Daoy (cell line): ENCODE measurements at places on chromosomes 5 and 9. TPM values are rescaled to one million over a fixed set of nuclear protein-coding genes. Genes with fewer than 3 reads are reported as not detected.
A peak's percentile ranks its signal among the peaks of the same experiment; 100 is the strongest.

MEIKIN gene
- not detected in 2 replicates for total RNA-seq

ALDH1A1 gene
- total RNA-seq: not detected in 2 replicates

IL4 gene
- not detected in 2 replicates for total RNA-seq

LVRN gene
- total RNA-seq: 0.06 TPM in 1 of 2 replicates, not detected in the other

CAVIN4 gene
- total RNA-seq: 2.2 and 3.5 TPM in 2 replicates

RGS7BP gene
- 0.09 TPM in 1 of 2 replicates, not detected in the other for total RNA-seq

GDF9 gene
- 0.17 TPM in 1 of 2 replicates, not detected in the other for total RNA-seq

ZNF454 gene
- total RNA-seq: 1.0 and 2.6 TPM in 2 replicates

CDH10 gene
- not detected in 2 replicates for total RNA-seq

UGT3A2 gene
- total RNA-seq: 1.3 TPM in 1 of 2 replicates, not detected in the other

PCDHB5 gene
- total RNA-seq: 20.6 and 21.7 TPM in 2 replicates

DNA sequence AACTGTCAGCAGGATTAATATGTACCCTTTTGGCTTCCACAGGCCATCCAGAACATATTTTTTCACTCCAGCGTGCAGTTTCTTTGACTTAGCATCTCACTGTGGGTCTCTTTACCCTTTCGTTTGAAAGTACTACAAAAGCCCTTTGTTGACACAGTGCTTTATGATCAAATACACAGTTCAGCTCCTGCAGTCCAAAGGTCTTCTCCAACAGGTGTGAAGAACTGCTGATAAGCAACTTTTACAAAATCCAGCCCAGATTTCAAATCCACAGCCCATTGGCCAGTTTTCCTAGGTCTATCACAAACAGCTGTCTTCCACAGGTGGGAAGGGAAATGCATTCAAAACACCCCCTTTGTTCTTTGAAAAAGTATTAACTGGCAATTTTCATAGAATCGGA, 54.8 kb downstream of the MYO10 start:
- no peak for DNase-seq

- DNase-seq: no peak
Observed at GRCh38 chr5:78756858-78757257, 108.3 kb upstream of the LHFPL2 start.

DNA sequence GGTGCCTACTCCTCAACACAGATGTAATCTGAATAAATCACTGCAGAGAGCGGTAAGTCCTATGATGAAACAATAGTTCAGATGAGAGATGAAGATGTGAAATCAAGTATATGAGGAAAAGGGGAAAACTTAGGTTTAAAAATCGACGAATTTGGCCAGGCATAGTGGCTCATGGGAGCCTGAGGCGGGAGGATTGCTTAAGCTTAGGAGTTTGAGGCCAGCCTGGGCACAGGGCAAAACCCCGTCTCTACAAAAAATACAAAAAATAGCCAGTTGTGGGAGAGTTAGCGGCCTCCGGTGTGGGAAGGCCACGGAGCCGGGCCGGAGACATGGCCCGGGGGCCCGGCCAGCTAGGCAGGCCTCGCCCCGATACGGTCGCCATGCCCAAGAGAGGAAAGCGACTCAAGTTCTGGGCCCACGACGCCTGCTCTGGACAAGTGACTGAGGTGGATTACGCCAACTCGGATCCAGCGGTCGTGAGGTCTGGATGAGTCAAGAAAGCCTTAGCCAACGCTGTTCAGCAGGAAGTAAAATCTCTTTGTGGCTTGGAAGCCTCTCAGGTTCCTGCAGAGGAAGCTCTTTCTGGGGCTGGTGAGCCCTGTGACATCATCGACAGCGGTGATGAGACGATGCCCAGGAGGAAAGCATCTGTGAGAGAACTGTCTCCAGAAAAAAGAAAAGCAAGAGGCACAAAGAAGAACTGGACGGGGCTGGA, 62.8 kb upstream of the SUB1 start:
- peak; percentile 89 for DNase-seq

DNA sequence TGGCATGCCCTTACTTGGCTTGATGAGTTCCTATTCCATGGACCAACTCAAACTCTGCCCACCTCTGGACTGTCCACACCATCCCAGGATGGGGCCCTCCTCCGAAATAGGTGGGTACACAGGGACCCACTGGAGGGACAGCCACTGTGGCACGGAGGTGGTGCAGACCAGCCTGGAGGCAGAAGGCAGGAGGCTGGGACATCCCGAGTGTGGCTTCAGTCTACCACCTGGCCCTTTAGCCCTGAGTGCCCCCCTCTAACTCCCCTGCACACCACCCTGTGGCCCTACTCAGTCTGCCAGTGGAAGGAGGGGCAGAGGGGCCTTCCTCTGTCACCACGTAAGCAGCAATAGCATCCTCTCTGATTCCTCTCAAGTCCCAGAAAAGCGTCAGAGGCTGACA, 3.7 kb downstream of the IL3 start:
- peak; percentile 2 for DNase-seq

- DNase-seq: no peak
Observed at GRCh38 chr9:137638680-137639079, 19.9 kb downstream of the EHMT1 start.

- DNase-seq: no peak
Observed at GRCh38 chr9:21972361-21972760, 21.8 kb downstream of the CDKN2A start.

DNA sequence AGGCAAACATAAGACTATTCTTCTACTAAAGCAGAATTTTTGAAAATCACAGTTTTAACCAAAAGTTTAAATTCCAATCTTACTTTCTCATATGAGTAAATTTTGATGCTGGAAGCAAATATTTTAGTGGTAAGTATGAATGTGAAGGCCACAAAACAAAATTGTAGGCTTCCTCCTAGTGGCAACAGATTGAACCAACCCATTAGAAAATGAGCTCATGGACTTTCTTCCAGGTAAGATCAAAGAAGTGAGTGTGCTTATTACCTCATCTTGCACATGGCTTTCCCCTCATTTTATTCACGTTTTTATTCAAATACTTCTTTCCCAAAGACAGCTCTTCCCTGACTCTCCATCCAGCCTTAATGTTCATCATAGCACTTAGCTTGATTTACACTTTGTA, 16.5 kb upstream of the RLN2 start:
- no peak for DNase-seq

GRCh38 chr5:137453483-137454080, 45.5 kb downstream of the SPOCK1 start:
- peak; percentile 40 for DNase-seq

DNA sequence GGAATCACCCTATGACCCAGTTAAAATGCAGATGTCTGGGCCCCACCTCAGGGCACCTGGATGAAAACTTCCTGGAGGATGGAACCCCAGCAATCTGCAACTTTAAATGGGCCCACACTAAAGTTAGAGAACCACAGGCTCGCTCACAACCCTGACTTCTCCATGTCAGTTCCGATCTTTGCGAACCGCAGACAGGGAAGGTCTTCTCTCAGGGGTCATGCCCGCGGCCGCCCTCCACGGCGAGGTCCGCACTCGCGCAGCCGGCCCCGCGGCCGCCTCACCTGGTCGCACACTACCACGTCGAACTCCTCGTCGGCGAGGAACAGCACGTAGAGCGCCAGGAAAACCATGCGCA, 499 bp downstream of the ALG2 start:
- no peak for DNase-seq

DNA sequence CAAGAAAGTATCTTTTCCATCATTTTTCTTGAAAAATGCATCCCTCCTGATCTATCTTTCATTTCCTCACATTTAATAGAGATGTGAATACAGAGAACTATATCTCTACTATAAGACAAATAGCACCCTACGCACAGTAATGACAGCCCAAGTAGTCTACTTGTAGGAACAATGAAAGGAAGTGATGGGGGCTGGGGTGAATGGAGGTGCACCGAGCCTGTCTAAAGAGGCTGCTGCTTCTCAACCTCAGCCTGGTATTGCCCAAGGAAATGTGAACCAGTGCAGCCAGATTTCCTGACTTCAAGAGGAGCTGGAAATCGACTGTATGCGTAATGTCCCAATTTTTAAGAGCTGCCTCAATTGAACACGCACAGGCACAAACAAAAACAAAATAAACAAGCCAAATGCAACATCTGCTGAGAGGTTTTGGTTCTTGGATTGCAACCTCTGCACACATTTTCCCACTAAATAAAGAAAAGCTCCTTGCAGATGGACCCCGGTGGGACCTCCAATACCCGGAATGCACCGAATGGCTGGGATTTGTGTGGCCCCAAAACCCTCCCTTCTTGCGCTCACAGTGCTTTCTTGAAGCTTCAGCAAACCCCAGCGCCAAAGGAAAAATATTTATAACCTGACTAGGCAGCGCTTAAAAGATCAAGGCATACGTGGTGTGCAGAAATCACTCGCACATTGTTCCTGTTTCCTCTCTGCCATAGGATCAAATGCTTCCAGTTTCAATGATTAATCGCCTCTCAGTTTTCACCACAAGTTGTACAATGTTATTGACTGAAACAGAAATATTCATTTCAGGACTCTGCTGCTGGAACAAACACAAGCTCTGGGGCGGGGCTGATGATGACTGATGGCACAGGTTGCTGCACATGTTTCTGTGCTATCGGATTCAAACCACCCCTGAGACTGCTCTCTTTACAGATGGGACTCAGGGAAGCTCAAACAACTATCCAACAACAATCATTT, 68.3 kb downstream of the KCNIP1 start:
- DNase-seq: no peak

GRCh38 chr9:91946653-91947488, 3.2 kb downstream of the ROR2 start:
- DNase-seq: no peak

GRCh38 chr5:128202320-128202719, 118.8 kb downstream of the SLC12A2 start:
- no peak for DNase-seq

DNA sequence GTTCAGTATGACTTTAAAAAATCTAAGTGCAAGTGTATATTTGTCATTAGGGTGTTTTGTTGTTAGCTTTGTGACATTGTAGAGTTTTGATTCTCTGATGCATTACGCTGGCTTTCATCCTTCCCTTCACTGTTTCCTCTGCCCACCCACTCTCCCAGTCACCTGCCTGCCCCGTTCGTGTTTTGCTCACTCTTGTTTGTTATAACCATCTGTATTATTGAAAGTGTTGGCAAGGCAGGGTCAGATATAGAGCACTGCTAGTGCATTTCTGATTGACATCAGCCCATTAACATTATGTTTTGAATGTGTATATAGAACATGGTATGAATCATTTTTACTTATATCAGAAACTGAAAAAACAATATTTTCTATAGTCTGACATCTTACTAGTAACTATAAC, 27.3 kb downstream of the SCGB3A1 start:
- DNase-seq: no peak

DNA sequence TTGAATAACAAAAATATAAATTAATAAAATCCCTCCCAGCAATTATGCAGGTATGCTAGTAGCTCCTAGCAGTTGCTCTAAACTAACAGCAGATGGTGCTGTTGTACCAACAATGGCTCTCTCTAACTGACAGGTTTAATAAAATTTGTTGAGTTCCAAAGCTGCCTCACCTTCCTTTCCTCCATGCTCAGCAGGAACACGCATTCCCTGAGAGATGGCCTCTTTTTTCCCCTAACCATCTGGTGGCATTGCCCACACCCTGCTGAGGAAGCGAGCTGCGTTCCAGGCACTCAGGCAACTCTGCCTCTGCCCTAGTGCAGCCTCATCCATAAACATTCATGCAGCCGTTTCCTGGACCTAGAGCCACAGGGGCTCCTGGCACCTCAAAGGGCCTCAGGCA, 106.2 kb downstream of the KLHL3 start:
- peak; percentile 59 for DNase-seq

DNA sequence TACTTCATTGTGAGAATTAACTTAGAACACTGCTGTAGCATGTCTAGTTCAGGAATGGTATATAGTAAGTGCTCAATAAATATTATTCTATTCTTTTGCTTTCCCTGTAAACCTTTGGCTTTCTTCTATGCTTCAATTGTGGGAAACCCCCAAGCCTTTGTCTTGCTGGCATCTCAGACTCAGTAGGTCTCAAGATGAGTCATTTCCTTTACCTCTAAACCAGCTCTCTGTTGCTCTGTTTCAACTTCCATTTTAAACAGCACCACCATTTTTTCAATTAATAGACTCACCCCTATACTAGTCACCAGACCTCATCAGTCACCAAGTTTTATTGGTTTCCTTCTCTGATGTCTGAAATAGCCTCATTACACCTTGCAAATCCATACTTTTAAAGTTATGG, 43.5 kb downstream of the DMAC1 start:
- no peak for DNase-seq

DNA sequence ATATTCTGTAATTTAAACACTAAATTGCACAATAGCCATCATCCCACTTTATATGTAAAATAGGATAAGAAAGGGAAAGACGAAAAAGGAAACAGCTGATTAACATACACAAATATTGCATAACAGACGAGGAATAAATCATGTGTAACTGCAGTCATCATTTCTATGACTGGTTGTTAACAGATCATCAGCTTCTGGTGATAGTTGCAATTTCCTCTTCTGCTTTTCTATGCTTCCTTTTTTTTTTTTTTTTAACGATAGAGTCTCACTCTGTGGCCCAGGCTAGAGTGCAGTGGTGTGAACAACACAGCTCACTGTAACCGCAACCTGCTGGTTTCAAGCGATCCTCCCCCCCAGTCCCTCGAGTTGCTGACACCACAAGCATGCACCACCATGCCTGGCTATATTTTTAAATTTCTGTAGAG, 22.5 kb upstream of the JAKMIP2 start:
- no peak for DNase-seq

GRCh38 chr5:43295202-43295601, 18.0 kb downstream of the HMGCS1 start:
- DNase-seq: no peak
